Left ventricle myocardium inferior (tissue), 1 donor: ENCODE measurements at places on chromosomes 4 and X. TPM values are rescaled to one million over a fixed set of nuclear protein-coding genes. Genes with fewer than 3 reads are reported as not detected.

- H3K4me1 ChIP-seq: peaks cover 94% of the 10 kb centered on the region
- H3K36me3 ChIP-seq: no peaks in the 10 kb centered on the region
- H3K27ac ChIP-seq: peak overlapping the region; percentile 91
These were observed 7.3 kb downstream of the LIMCH1 start for GRCh38 chr4:41545238-41545637.

DNA sequence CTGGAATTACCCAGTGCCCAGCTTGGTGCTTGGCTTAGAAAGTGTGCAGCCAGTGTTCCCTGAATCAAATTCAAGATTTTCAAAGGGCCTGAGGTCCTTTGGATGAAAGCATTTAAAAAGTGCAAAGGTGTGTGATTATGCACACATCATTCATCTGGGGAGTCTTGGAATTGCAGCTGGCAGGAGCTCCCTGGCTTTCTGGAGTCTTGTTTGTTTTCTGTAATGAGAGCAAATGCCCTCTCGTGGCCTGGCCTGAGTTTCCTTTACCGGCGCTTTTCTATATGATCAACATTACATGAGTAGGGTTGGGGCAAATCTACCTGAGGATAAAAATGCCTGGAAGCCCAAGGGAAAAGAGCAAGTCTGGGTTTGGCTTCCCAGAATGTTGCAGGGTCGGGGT, 24.6 kb upstream of the SORCS2 start:
- H3K36me3 ChIP-seq: no peaks in the 10 kb centered on the region
- H3K27me3 ChIP-seq: peaks cover under 1% of the 10 kb centered on the region
- no peaks in the 10 kb centered on the region for H3K4me1 ChIP-seq

DNA sequence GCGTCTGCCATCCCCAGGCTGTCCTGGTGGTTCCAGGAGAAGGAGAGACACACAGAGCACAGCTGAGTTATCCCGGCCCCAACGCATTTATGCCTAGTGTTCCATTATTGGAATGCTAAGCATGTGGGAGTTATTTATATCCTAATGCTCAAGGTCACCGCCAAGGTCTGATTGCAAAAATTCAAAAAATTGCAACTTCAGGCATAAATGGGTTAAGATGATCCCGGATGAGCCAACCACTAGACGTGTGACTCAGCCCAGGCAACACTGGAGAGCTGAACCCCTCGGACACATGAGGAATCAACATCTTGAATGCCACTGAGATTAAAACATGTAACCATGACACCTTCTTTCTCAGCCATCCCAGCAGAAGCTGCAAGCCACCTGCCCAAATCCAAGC, 3.8 kb upstream of the ZCCHC4 start:
- no peaks in the 10 kb centered on the region for H3K27me3 ChIP-seq
- H3K36me3 ChIP-seq: no peaks in the 10 kb centered on the region
- peaks cover 11% of the 10 kb centered on the region for H3K4me1 ChIP-seq
- no peak for DNase-seq

GRCh38 chr4:24594887-24595286, 10.5 kb upstream of the DHX15 start:
- H3K36me3 ChIP-seq: no peaks in the 10 kb centered on the region
- peaks cover under 1% of the 10 kb centered on the region for H3K4me1 ChIP-seq
- H3K27ac ChIP-seq: no peak overlapping the region

- no peaks in the 10 kb centered on the region for H3K36me3 ChIP-seq
- DNase-seq: no peak
- no peaks in the 10 kb centered on the region for H3K4me1 ChIP-seq
- no peak overlapping the region for H3K4me3 ChIP-seq
- H3K27ac ChIP-seq: no peak overlapping the region
These were observed 45.6 kb upstream of the ANK2 start for GRCh38 chr4:113003841-113004240.

DNA sequence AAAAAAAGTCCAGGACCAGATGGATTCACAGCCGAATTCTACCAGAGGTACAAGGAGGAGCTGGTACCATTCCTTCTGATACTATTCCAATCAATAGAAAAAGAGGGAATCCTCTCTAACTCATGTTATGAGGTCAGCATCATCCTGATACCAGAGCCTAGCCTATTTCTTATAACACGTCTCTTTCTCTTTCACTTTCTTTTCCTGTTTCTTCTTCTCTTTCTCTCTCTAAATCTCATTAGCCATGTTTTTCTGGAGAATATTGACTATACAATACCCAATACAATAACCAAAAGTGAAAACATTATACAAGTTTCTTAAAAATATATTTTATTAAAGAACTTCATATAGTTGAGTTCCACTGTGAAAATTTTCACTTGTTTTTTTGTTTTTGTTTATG, 1154.9 kb upstream of the PCDH7 start:
- H3K4me1 ChIP-seq: no peaks in the 10 kb centered on the region
- no peak overlapping the region for H3K27ac ChIP-seq
- H3K4me3 ChIP-seq: no peak overlapping the region
- no peak for DNase-seq
- no peaks in the 10 kb centered on the region for H3K27me3 ChIP-seq

- no peaks in the 10 kb centered on the region for H3K27me3 ChIP-seq
- DNase-seq: no peak
- H3K27ac ChIP-seq: no peak overlapping the region
- H3K4me1 ChIP-seq: peaks cover 22% of the 10 kb centered on the region
These were observed 156.0 kb upstream of the TTC29 start for GRCh38 chr4:147101678-147102077.

Gene CSAG2
- not detected for total RNA-seq

Gene PCDH11X
- 0.08 TPM for total RNA-seq

Gene CENPE
- total RNA-seq: 0.85 TPM
